ENCODE measurements at places on chromosomes 1 and 21. TPM values are rescaled to one million over a fixed set of nuclear protein-coding genes. Genes with fewer than 3 reads are reported as not detected.

The UBL4B gene
- total RNA-seq = not detected

The OVAAL gene
- total RNA-seq = not detected

The FGR gene
- not detected for total RNA-seq

The CHI3L1 gene
- total RNA-seq = 0.09 TPM
